ENCODE measurements at places on chromosomes 3 and 15.

DNA sequence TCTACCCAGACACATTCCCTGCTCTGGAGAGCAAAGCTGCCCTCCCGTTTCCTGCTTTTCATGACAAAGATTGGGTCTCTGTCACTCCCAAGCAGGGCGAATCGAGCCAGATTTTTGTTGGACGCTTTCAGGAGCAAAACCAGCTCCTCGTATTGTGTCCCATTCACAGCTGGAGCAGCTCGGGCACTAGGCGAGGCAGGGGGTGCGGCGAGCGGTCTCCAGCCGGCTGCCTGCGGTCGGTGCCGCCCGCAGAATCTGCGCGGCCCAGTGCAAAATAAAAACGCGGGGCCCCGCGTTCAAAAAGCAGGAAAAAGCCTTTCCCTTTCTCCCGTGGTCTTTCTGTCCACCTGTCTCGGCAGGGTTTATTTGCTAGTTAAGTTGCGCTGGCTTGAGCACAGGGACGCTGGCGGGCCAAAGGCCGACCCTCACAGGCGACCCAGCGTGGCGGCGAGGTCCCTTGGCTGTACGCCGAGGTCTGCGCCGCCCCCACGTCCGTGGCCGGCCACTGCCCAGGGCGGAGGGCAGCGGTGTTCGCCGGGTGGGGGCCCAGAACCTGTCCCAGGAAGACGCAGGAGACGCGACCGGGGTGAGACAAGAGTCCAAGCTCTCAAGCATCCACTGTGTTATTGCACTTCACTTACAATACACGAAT is 71.2 kb downstream of the CYP19A1 start:
- DNase-seq, result no peak

DNA sequence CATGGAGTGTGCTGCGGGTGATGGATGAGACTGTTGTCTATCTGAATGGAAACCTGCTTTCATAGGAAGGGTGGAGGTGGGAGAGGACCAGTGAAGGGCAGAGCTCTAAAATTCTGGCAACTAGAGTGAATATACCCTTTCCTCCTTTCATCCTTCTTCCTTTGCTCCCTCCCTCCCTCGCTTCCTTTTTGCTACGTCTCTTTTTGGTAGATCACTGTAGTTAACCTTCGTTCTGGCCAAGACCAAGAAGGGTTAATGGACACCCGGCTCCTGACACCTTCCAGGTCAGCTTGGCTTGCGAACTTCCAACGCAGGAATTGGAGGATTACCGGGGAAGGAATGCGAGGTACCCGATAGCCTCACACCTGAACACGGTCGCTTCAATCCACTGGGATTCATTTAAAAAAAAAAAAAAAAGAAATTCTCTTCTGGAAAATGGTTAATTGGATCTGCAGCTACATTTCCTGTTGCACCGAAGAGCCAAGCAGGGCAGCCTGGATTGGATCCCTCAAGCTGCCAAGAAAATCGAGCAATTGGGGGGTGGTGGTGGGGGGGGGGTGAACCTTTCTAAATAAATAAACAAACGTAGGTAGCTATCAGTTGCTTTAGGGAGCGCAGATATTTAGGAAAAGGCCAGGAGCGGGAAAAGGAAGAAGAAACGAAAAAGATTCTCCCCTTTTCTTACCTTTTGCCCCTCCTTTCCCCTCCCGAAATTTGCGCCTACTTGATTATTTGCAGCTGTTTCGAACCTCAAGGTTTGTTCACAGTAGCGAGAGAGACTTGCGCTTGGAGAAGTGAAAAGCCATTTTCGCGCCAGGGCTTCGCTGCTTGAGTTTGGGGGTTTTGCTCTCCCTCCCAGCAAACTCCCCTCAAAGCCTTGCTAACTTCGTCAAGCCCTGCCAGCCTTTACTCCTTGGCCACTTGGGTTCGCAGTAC is 9.5 kb upstream of the NR2F2 start:
- DNase-seq, result peak; percentile 44

GRCh38 chr3:131114256-131114655 is 87.6 kb downstream of the NEK11 start:
- no peak for DNase-seq

- no peak for DNase-seq
These were observed 13.4 kb downstream of the GOLGB1 start for GRCh38 chr3:121736112-121736511.

- DNase-seq, result peak; percentile 89
These were observed 122.4 kb downstream of the RAP2B start for GRCh38 chr3:153284282-153284938.

DNA sequence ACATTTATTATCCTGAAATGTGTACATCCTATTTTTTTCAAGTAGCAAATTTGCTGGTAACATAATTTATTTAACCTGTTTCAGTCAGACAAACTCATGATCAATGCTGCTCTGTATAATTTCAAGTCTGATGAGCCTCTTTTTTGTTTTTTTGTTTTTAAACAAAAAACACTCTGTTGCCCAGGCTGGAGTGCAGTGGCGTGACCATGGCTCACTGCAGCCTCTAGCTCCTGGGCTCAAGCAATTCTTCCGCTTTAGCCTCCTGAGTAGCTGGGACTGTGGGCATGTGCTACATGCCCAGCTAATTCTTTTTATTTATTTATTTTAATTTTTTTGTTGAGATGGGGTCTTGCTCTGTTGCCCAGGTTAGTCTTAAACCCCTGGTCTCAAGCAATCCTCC is 40.1 kb upstream of the CAPN3 start:
- DNase-seq, result no peak

DNA sequence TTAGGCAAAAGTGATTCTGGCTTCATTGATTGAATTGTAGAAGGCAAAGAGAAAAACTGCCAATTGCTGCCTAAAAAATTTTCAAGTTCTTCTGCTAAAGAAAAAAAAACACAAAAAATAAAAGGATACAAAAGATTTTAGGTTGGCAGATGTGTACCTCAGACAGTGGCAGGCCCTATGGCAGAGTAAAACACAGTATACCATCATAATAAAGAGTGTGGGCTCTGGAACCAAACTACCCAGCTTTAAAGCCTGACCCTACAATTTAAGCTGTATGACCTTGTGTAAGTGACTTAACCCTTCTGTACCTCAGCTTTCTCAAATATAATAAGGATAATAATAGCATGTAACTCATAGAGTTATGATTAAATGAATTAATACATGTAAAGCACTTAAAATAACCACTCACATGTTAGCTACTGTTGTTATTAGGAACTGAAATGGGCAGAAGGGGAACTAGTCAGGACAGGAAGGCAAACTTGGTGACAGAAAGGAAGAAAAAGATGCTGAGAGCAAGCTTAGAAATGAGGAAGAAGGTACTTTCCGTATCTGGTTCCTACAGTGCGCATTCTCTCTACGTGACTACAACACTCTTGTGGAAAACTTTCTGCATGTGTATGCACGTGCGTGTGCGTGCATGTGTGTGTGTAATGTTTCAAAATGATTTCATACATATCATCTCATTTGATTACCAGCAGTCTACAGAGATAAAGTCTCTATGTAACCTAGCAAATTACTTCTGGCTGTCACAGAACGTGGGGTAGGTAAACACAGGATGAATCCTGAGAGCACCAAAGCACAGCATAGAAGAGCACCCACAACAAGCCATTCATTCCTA is 13.6 kb upstream of the GATM start:
- DNase-seq, result no peak

GRCh38 chr3:175224051-175224450 is 364.9 kb downstream of the NAALADL2 start:
- DNase-seq, result peak; percentile 43

GRCh38 chr3:155871746-155872158 is 1.3 kb downstream of the GMPS start:
- peak; percentile 47 for DNase-seq

GRCh38 chr3:153910387-153910786 is 210.8 kb upstream of the ARHGEF26 start:
- no peak for DNase-seq

DNA sequence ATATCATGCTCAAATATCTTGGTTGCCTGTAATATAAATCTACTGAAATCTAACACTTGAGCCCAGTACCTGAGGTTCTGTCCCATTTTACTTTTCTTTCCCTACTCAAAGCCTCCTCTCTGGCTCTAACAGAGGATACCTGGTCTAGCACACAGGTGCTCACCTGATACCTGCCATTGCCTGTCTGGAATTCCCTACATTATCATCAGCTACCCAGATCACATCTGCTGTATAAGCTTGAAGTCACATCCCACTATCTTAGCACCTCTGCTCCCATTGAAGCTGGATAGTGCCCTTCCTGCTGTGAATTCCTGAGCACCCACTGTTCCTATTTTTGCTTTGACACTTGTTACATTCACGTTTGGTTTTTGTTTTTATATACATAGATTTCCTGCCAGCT is 30.5 kb downstream of the GYG1 start:
- DNase-seq, result no peak

GRCh38 chr3:114128826-114129225 is 50.0 kb downstream of the DRD3 start:
- DNase-seq, result peak; percentile 19
